ENCODE measurements at places on chromosomes 13 and 19.

- no peak for DNase-seq
Measured at GRCh38 chr13:76890021-76890420, 3.8 kb upstream of the KCTD12 start.

DNA sequence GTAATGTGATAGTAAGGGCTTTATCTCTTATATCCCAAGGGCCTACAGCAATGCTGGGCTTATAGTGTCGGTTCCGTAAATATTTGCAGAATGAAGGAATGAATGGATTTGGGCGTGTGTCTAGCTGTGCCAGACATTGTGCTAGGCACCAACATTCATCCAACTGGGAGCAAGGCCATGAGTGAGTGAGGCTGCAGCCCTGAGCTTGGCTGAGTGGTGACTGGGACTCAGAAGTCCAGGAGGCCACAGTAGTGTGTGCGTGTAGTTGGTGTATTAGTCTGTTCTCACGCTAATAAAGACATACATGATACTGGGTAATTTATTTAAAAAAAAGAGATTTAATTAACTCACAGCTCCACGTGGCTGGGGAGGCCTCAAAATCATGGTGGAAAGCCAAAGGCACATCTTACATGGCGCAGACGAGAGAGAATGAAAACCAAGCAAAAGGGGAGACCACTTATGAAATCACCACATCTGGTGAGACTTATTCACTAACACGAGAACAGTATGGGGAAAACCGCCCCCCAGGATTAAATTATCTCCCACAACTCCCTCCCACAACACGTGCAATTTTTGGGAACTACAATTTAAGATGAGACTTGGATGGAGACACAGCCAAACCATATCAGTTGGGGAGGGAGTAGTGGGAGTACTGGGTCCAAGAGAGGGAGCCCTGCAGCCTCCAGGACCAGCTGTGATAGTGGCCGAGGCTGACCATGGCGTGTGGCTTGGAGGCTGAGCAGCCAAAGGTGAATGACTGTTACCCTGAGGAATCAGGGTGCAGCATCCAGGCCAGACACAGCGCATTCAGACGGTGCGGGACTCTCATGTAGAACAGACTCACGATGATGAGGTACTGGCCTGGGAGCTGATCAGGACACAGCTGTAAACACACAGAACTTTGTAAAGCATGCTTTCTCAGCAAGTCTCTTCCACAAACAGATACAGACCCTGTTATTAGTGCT, 104.6 kb downstream of the TEX26 start:
- DNase-seq = no peak

- no peak for DNase-seq
Measured at GRCh38 chr19:57382806-57383488, 6.7 kb upstream of the ZNF548 start.

DNA sequence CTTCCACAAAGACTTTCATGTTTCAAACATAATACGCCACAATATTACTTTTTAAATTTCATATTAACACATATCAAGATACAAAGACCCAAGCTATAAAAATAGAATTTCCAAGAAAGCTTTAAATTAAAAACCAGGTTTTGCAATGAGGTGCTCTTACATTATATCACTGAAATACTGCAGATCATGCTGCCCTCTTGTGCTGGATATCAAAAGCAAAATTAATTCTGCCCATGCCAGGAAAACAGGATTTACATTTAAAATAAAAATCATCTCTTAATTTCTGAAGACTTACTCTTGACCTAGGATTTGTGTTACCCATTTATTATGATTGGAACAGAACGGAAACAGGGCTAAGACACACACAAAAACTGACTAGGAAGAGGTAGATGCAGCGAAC, 145.0 kb downstream of the ABCC4 start:
- no peak for DNase-seq

DNA sequence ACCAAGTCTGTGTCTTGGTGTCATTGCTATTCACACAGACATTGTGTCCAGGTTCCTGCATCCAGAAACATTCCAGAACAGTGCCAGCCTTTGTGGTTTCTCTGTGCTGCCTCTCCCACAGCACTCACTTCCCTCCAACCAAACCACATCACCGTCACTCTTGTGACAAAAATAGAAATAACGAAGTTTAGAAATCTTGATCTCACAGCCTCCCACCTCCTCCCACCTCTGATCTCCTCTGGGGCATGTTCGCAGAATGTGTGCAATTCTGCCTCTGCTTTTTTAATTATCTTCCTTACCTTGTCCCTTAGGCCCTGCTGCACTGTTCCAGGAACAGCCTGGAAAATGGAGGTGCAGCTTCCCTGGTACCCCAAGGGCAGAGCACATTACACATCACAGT, 8.7 kb upstream of the SERPINE3 start:
- DNase-seq = no peak

DNA sequence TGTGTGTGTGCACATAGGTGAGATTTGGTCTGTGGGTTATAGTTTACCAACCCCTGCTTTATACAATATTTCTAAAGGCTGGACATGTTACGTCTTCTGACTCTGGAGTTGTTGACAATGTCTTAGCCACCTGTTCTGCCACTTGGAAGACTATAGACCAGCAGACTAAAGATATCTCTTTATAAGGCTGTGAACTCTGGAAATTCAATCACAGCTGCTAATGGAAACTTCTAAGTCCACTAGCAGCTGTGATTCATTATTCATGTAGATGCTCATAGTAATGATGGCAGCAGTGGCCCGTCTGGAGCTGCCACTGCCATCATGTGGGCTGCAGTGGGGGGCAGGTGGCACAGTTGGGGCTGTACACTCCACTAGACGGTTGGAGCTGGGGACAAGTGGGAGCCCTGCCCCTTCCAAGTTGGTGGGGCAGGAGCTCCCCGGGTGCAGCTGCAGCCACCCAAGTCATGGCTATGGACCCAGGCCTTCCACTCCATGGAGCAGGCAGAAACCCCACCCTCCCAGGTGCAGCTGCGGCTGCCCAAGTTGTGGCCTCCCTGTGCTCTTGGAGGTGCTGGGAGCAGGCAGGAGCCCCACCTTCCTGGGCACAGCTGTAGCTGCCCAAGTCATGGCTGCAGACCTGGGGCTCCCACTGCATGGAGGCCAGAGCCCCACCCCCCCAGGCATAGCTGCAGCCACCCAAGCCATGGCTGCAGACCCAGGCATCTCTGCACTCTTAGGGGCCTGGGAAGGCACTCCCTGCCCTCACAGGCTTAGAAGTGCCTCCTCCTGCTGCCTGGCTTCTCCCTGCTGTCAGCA, 8.8 kb downstream of the IGFL4 start:
- no peak for DNase-seq

DNA sequence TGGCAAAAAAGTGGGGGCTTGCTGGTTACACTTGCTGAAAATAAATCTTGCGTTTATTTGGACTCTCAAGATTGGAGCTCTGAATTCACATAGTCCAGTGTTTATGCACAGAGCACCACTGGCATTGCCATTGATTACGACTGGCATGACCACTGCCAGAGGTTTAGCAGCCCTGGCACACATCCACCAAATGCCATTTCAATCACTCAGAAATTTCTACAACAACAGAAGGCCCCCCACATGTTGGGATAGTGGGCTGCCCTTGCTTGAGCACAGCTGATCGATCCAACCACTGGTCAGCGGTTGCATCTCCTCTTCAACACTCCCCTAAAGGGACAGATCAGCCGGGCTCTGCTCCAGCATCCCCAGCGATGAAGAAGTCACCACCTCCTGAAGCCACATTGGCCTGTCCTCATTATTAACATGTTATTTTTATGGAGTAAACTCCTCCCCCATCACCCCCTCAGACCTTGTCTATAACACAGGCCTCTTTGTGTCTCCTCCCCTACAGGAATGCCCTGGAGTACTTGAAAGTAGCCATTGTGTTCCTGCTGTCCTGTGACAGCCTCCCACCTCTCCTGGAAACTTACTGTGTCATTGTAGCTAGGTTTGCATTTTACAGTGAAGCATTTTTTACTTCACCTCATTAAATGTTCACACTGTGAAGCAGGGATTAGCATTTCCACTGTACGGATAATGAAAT, 51.3 kb downstream of the CDADC1 start:
- no peak for DNase-seq

DNA sequence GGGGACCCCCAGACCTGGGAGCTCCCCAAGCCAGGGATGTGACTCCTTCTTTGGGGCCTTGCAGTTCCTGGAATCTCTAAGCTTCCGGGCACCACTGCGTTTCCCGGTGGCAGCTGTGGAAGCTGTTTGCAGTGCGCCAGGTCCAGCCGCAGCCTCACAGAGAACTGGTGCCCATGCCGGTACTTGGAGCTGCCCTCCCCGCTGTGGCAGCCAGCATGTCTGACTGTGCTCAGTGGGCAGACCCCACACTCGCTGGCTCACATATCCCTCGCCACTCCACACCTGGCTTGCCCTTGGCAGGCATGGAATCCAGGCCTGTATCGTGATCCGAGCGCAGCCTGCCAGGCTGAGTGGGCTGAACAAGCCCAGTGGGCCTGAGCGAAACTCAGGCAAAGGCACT, 753.2 kb upstream of the PCDH20 start:
- DNase-seq = no peak

DNA sequence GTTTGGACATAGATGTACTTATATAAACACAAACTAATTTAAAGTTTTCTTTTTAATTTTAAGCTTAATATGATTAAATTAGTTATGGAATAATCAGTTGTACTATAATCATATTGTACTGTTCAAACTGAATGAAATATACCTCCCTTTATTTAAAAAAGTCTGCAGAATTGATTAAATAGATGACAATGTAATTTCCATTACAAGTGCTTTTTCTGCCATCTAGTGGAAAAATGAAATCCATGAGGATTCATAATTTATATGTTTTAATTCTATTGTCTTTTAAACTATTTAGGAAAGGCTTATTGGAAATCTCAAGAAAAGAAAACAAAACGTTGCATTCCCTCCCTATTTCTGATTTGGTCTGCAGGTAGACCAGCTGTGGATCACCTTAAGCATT, 30.9 kb downstream of the MZT1 start:
- no peak for DNase-seq

- DNase-seq = no peak
Measured at GRCh38 chr13:20340759-20341171, 108.6 kb upstream of the GJB6 start.

DNA sequence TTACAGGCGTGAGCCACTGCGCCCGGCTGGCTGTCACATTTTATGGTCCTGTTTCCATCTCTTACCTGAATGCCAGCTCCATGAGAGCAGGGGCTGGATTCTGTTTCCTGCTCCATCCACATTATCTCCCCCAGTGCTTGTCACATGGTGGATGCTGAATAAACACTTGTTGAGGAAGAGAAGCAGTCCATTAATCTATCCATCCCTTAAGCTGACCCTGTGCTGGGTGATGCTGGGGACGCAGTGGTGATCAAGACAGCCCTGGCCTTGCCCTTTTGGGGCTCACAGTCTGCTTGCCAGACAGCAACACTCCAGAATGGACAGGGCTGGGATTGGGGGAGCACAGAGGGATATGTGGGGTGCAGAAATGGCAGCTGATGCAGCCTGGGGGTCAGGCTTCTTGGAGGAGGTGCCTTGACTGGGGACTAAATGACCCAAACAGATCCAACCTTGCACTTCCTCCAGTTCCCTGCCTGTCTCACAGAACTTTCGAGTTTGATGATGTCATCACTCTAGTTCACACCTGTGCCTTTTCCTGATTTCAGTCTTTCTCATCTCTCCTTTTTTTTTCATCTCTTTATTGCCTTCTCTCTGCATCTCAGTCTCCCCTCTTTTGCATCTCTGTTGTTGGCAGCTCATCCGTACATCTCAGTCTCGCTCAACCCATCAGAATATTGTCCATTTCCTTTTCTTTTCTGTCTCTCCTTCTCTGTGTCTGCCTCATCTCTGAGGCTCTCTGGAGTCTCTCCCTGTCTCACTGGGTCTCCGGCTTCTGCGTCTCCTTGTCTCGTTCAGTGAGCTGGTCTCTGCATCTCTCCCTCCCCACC, 4.6 kb downstream of the IRF2BP1 start:
- DNase-seq = peak; percentile 35

- DNase-seq = peak; percentile 41
Measured at GRCh38 chr19:49890349-49891311, 6.1 kb downstream of the IL4I1 start.

GRCh38 chr13:110220471-110220870, 86.5 kb downstream of the COL4A1 start:
- DNase-seq = no peak

- DNase-seq = no peak
Measured at GRCh38 chr19:1364070-1364704, 19.5 kb upstream of the NDUFS7 start.

GRCh38 chr13:107373551-107373950, 805.6 kb upstream of the ARGLU1 start:
- DNase-seq = no peak

GRCh38 chr19:55590109-55590508, 9.2 kb downstream of the FIZ1 start:
- no peak for DNase-seq

DNA sequence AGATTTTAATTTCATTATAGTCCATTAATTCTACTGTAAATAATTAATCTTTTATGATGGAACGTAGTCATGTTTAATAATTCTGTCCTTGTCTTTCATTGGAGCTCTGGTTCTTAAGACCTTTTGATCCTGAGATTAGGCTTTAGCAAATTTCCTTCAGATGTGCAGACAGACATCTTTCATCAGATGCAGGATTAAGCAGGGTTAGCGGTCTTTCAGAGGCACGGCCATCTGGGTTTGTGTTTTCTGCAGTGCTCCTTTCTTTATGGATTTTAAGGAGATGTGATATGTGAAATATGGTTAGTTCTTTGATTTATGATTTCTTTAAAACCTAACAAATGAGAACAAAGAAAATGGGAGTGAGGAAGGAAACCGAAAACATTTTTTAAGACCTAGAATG, 643.9 kb upstream of the SGCG start:
- no peak for DNase-seq

- DNase-seq = peak; percentile 73
Measured at GRCh38 chr13:32314271-32315237, 609 bp downstream of the ZAR1L start.

DNA sequence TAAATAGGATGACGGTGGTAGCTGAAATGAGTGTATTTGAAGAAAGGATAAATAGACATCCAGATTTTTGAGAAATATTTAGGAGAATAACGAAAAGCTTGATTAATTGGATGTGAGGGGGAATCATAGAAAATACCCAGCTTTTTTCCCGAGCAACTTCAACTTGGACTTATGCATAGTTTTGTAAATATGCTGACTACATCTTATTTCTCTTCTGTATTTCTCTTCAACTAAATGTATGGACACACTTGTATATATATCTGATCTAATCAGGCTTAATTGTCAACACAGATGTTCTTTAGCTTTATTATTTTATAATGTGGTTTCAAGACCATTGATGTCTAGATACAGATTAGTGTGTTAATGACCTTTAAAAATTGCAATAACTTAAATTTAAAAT, 685.0 kb downstream of the SLITRK1 start:
- DNase-seq = no peak

All from activated CD4-positive, alpha-beta T cell treated with anti-CD3 and anti-CD28 coated beads, Interleukin-2, amount 50 U/mL, for 16 hours (primary cell).